ENCODE measurements at places on chromosomes 6 and 20.
A peak's percentile ranks its signal among the peaks of the same experiment; 100 is the strongest.

DNA sequence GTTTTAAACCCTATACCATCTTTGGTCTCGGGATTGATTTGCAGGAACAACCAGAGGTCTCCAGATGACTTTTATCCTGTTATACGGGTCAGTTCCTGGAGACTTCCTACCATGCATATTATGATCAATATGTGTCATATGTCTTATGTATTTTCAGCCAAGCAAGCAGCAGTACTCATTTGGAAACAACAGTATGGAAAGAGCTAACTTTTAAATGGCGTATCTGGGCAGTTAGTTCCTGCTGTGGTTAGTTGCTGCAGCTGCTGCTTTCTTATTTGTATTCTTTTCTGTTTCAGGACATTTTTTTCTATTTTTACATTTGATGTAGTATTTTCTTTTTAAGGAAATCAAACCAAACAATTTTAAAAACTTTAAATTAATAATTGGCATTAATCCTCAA lies 207.5 kb downstream of the MANEA start:
- DNase-seq, result no peak

DNA sequence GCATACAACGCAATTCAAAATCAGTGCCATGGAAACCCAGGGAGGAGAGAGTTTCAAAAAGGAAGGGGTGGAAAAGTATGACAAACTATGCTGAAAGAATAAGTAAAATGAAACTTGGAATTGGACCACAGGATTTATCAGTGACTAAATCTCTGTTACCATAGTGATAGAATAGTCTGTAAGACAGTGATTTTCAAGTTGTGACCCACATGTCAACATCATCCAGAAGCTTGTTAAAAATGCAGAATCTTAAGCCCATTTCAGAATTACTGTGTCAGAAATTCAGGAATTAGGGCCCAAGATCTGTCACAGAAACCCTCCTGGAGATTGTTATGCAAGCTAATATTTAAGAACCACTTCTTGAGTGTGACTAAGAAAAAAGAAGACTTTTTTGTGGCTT lies 417.7 kb upstream of the JAG1 start:
- no peak for DNase-seq

GRCh38 chr6:56437171-56437900 lies 190.0 kb upstream of the COL21A1 start:
- DNase-seq, result no peak

- no peak for DNase-seq
Measured at GRCh38 chr6:7954477-7955200, 44.1 kb upstream of the TXNDC5 start.

GRCh38 chr20:23459461-23460150 lies 6.9 kb upstream of the CST11 start:
- no peak for DNase-seq

DNA sequence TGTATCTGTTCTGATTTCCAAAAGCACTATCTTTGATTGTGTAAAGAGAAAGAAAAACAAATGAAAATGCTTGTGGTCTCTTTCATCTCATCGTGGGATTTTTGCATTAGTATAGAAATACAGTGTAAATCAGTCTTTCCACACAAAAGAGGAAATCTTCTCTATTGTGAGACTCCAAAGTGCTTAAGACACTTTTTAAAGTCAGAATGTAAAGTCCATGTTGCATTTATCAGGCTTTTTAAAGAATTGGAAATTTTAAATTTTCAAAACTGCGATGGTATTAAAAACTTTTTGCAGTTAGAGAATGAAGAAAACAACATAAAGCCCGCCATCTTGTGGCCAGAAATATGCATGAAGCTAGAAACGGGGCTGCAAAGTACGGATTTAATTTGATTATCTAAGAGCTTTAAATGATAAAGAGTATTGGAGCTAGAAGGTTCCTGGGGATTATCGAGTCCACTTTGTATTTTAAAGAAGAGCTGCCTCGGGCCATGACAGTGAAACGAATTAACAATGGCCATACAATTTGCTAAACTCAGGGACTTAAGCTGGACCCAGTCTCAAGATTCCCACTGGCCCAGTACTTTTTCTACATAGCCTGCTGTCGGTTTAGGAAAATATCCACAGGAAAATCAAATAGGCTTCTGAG lies 339.6 kb downstream of the ARHGAP18 start:
- DNase-seq, result no peak

GRCh38 chr6:151493804-151494234 lies at the start of gene CCDC170:
Gene CCDC170 (plus strand): TSS chr6:151494017. CDS start chr6:151494129, 112 bp downstream.
- no peak for DNase-seq

DNA sequence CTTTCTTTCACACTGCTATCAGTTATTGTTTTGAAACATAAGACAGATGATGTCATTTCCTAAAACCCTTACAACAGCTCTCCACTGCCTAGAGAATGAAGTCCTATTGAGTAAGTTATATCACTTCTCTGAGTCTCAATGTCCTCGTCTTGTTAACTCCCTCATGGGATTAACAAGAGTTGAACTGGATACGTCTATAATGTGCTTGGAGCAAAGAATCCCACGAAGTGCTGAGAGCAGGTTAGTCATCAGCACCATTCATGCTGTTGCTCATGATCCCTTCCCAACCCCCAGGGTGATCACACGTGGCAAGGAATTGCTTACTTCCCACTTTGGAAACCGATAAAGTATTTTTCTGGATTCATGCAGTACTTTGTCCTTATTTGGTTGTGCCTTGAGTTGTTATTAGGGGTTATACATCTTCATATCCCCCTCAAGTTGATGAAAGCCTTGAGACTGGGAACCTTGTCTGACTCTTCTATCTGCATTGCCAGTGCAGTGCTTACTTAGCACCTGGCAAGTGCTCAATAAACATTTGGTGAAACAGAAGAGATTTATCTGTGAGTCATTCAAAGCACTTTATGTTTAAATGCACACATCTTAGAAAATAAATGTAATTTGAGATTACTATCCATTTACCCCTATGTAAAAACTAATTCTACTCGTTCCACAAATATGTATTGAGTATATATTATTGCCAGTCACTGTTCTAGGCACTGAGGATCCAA lies 487.5 kb downstream of the EPM2A start:
- DNase-seq, result peak; percentile 97

GRCh38 chr20:22430154-22430745 lies 154.1 kb downstream of the FOXA2 start:
- DNase-seq, result no peak

DNA sequence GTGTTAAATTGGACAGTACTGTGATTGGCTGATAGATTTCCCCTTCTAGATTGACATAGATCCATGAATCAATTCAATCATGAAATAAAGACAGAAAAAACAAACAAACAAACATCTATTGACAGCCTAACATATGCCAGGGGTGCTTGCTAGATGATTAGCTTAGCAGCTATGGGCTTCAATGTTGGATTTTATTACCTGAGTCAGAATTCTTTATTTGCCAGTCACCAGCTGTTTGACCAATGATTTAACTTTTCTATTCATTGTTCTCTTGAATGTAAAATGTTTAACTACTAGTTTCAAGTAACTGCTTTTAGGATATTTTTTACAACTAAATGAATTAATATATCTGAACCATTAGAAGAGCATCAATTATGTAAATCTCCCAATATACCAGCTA lies 901.3 kb upstream of the CITED2 start:
- DNase-seq, result no peak

GRCh38 chr6:21678990-21679389 lies 85.4 kb downstream of the SOX4 start:
- DNase-seq, result peak; percentile 81

- no peak for DNase-seq
Measured at GRCh38 chr6:38183856-38184584, 364.5 kb downstream of the ZFAND3 start.

DNA sequence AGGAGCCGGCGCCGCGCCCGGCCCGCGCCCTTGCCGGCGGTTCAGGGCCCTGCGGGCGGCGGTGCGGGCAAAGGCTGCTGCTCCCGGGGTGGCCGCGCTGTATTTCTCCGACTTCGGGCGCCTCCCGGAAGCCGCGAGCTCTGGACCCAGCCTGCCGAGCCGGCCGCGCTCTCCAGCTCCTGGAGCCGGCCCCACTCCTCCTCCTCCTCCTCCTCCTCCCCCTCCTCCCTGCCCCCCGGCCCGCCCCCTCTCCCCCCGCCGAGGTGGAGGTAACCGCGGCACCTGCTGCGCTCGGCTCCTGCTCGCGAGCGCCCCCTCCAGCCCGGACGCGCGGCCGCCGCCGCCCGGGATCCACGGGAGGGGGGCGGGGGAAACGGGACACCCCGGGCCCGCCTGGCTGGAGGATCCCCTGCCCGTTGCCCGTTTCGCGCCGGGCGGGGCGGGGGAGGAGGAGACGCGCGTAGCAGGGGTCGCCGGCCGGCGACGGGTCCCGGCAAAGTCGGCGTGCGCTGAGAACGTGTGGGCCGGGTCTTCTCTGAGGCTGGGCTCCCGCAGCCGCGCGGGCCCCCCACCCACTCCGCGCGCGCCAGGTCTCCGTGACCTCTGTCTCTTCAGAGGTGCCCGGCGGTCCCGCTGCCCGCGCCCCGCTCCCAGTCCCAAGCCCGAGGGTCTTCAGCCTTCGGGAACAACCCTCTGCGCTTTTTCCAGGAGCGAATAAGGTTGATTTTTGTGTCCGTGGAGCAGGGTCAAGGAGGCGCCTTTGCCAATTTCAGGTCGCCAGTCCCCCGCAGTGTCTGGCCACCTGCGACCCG lies at the start of gene SLC22A23:
Gene SLC22A23 (minus strand): TSS at position 153 of the 812 bp plus-strand sequence. CDS start 491 bp downstream, outside the sequence.
- no peak for DNase-seq

GRCh38 chr6:50819466-50819903 lies 814 bp downstream of the TFAP2B start:
- no peak for DNase-seq

DNA sequence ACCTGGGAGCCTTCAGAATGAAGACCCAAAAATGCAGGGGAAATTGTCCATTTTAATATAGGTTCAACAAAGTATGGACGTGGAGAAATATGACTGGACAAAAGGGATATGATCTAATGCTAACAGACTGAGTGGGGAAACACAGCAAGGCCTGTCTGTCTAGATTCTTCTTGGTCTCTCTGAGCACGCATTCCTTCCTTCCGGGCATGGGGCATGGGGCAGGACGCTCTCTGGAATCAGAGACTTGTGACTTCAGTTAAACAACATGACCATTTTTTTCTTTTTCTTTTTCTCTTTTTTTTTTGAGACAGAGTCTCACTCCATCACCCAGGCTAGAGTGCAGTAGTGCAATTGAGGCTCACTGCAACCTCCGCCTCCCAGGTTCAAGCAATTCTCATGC lies 31.9 kb downstream of the ZBTB2 start:
- DNase-seq, result no peak

- DNase-seq, result no peak
Measured at GRCh38 chr6:157045831-157046454, 268.8 kb downstream of the ARID1B start.

GRCh38 chr6:116088946-116089345 lies 11.7 kb upstream of the NT5DC1 start:
- DNase-seq, result no peak

DNA sequence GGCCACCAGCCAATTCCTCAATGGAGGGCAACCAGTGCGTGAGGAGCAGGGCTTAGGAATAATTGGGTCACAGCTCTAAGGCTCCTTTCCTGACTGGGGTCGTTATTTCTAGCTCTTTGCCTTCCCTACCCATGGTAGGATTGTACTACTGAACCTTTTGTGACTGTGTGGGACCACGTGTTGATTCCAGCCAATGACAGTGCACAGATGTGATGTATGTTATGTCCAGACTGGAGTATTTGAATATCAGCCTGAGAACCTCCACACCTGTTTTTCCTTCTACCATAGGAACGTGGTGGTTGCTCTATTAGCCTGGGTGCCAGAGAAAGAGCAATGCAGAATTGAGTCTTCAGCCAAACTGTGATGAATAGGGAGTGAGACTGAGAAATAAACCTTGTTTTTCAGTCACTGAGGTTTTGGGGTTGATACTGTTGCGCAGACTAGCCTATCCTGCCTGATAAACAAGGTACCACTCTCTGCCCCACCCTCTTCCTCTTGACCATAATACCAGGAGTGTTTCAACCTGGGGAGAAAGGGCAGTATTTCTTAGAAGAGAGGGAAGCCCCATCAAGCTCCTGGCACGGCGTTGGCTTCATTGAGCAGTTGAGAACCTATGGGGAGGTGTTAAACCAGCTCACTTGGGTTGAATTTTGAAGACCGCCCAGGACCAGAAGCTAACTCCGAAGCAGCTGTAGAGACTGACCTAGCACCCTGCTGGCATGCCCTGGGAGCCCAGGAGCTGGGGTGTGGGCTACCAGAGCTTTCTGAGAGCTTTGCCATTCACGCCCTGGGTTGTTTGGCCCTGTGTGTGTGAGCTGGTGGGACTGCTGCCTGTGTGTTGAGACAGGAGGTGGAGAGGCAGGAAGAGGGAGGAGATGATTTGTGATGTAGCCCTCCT lies 105.5 kb upstream of the BACH2 start:
- DNase-seq, result no peak

- DNase-seq, result no peak
Measured at GRCh38 chr6:159640322-159640721, 52.7 kb downstream of the SOD2 start.

DNA sequence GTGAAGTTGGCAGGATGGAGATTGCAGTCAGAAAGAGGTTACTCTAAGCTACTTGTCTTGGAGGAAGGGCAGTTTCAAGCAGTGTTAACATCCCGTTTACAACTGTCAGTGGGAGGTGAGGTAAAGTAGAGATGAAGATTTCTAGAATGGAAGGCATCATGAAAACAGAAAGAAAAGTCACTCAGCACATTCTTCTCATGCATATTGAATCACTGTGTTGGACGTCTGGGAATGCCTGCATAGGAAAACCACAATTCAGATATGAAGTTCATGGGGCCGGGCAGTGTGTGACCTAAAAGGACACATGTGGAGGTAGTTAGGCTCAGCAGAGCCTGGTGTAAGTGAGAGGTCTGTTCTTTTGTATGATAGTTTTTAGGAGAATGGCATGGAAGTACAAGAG lies 73.5 kb upstream of the LAMP5 start:
- no peak for DNase-seq

DNA sequence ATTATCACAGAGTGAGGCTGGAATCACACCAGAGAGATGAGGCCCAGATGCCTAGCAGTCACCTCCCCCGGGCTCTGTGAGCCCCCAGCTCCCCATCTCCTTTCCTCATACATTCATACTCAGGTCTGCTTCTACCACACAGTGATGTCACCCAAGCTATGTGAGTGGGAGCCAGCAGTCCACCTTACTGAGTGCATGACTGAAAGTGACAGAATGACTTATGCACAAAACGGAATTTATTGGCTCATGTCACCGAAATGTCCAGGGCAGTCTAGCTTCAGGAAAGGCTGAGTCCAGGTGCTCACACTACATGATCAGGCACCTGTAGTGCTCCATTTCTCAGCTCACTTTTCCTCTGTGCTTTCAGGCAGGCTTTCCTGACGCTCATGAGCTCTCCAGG lies 36.7 kb upstream of the CCN6 start:
- DNase-seq, result no peak

DNA sequence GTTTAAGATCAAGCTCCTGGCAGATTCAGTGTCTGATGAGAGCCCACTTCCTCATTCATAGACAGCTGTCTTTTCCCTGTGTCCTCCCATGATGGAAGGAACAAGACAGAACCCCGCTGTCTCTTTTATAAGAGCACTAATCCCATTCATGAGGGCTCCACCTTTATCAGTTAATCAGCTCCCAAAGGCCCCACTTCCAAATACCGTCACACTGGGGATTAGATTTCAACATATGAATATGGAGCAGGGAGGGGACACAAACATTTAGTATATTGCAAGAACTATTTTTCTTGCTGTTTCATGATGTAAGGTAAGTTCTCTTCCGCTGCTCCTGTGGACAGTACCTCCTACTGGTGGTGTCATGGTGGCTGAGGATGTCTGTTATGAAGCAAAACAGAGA lies 158.3 kb upstream of the IRAK1BP1 start:
- DNase-seq, result no peak

- DNase-seq, result peak; percentile 4
Measured at GRCh38 chr6:81067057-81067456, 685.4 kb downstream of the TENT5A start.

Data from non-pigmented ciliary epithelial cell (primary cell).